ENCODE measurements at places on chromosomes 7 and 10.

- no peak for DNase-seq
Measured at GRCh38 chr10:30176182-30176581, 116.8 kb upstream of the JCAD start.

- no peak for DNase-seq
Measured at GRCh38 chr10:45375716-45376231, 1.8 kb downstream of the ALOX5 start.

- DNase-seq, result peak; percentile 34
Measured at GRCh38 chr10:373526-374309, 238.5 kb downstream of the ZMYND11 start.

GRCh38 chr7:88089561-88089960 lies 130.3 kb downstream of the SRI start:
- no peak for DNase-seq

GRCh38 chr10:93299606-93300287 lies 182.4 kb downstream of the MYOF start:
- DNase-seq, result no peak

DNA sequence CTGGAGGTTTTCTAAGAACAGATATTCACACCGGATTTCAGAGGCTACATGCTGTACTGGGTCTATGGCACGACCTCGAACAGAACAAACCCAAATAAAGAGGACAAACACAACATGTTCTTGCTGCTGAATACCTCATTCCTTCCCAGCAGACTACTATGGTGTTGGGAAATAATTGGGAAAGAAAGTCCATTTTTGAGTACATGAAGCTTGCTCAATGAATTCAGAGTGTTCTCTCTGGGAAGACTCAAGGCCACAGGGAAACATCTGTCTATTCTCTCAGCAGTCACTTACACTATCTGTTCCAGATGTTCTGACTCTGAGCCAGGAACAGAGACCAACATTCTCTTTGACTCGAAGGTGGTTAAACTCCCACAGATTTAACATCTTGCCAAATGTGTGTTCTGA lies 30.9 kb downstream of the LAMB1 start:
- no peak for DNase-seq

GRCh38 chr10:88986549-88987242 lies 3.9 kb upstream of the FAS start:
- DNase-seq, result no peak

GRCh38 chr7:74572301-74572979 lies 85.1 kb upstream of the GTF2I start:
- no peak for DNase-seq

DNA sequence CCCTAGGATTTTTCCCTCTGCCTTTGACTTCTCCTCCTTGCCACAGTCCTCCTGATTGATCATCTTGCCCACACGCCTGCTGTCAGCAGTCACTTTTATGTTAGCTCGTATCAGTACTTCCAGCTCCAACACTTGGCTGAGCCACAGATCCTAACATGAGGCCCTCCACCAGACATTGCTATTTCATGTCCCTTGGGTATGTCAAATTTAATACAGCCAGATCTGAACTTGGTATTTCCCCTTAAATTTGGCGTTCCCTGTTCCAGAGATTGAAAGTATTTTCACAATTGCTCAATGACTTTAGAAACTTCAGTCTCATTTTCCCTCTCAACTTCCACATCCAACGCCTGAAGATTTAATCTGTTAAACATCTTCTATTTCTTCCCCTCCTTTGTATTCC lies 140.4 kb downstream of the RNLS start:
- no peak for DNase-seq

- no peak for DNase-seq
Measured at GRCh38 chr7:92614660-92615174, 24.5 kb upstream of the FAM133B start.

Measured in RCC 7860 (cell line).